ENCODE measurements at places on chromosomes 3 and 15. TPM values are rescaled to one million over a fixed set of nuclear protein-coding genes. Genes with fewer than 3 reads are reported as not detected.

Gene FBXO40
- total RNA-seq = not detected

Gene PPP1R14D
- total RNA-seq = not detected

Gene LACTB
- total RNA-seq = 16.1 TPM

Gene SETD2
- total RNA-seq = 67.6 TPM

Gene GPR15
- total RNA-seq = not detected

Gene PATL2
- total RNA-seq = not detected

Gene DNAH12
- total RNA-seq = 3.5 TPM

Gene FOXL2NB
- total RNA-seq = 0.46 TPM

Gene ULK3
- total RNA-seq = 47.5 TPM

Gene TNFSF10
- 5.5 TPM for total RNA-seq

Gene THRB
- 11.1 TPM for total RNA-seq

Measured in diencephalon (tissue), 1 donor.